ENCODE measurements at places on chromosomes 12 and 14. TPM values are rescaled to one million over a fixed set of nuclear protein-coding genes. Genes with fewer than 3 reads are reported as not detected.

- DNase-seq = no peak
Observed at GRCh38 chr12:24482882-24483604, 465.9 kb downstream of the BCAT1 start.

DNA sequence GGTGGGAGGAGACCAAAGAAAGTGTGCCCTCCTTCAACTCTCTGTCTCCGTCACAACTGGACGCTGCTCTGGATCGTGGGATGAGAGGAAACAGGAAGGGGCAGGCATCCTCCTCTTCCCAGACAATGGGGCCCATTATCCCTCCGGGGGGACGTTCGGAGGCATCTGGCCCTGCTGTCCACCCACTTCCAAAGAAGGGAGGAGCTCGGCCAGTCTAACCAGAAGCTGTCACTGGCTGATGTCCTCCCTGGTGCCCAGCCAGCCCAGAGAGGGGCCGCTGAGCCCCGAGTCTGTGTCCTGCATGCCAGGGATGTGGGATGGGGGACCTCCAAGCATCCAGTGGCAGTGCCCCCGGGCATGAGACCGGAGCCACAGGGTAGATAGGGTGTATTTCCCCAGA lies 39.8 kb upstream of the MEG3 start:
- DNase-seq = no peak

MANSC4 gene
- not detected for polyA plus RNA-seq

- DNase-seq = no peak
Observed at GRCh38 chr12:89278169-89278568, 74.1 kb downstream of the DUSP6 start.

DNA sequence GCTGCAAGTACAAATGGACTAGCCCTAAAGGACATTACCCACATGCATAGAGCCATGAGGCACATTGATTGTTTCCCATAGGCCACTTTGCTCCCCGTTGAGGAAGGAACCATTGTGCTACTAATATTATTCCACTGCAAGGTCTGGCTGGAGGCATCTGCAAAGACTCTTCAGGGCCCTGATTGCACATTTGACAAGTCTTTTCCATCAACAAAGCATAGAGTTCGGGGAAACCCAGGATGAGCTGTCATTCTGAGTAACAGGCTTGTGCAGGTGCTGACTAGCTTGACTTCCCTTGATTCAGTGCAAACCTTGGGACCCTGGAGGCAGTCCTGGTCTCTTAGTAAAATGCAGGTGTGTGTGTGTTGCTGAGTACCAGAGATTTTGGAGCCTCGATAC lies 73.8 kb downstream of the SUSD6 start:
- DNase-seq = no peak

ARHGAP9 gene
- polyA plus RNA-seq = 1.8 TPM

- DNase-seq = peak; percentile 65
Observed at GRCh38 chr14:73633116-73634010, 11.4 kb upstream of the DNAL1 start.

CDCA3 gene
- polyA plus RNA-seq = 0.45 TPM

GRCh38 chr12:62761658-62762057 lies 173.3 kb downstream of the PPM1H start:
- DNase-seq = no peak
